ENCODE measurements at places on chromosomes 6 and 20. TPM values are rescaled to one million over a fixed set of nuclear protein-coding genes. Genes with fewer than 3 reads are reported as not detected.
A peak's percentile ranks its signal among the peaks of the same experiment; 100 is the strongest.

FRK gene
- 0.07 TPM for total RNA-seq

AVP gene
- not detected for total RNA-seq

SLC44A4 gene
- total RNA-seq = not detected

DNA sequence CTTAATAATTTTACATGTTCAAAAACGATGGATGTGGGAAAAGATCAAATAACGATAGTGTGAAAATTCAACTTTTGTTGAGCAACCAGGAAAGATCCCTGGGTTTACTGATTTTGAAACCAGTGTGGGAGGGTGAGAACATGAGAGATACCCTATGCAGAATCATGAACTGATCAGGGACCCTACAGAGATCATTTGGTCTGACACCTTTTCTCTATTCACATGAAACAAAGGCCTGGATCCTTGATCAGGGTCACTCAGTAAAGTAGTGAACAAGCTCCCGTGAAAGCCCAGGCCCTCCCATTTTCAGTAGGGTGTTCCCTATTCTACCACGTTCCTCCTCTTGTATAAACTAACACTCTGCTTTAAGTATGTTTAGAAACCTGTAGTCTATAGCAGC, 60.5 kb upstream of the DUSP22 start:
- no peak for DNase-seq

- DNase-seq = no peak
Observed at GRCh38 chr6:131572686-131573415, at the start of gene ARG1. Gene ARG1, plus strand, starts transcription at chr6:131573226. Its CDS starts 57 bp downstream, at chr6:131573283.

DNA sequence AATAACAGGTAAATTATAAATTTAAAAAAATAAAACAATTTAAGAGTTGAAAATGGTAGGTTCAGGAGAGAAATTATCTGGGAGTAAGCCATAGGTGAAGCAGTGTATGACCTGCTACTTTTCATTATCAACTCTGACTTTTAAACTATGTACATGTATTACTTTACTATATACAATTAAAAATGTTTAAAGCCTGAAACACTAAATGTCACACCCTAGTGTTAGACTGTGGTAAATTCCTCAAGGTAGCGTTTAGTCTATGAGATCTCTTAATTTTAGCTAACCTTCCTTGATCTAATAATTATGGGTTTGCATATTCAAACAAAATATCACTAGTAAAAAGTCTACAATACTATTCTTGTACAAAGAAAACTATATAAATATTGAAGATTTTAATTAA, 22.3 kb upstream of the TBC1D32 start:
- no peak for DNase-seq

DNA sequence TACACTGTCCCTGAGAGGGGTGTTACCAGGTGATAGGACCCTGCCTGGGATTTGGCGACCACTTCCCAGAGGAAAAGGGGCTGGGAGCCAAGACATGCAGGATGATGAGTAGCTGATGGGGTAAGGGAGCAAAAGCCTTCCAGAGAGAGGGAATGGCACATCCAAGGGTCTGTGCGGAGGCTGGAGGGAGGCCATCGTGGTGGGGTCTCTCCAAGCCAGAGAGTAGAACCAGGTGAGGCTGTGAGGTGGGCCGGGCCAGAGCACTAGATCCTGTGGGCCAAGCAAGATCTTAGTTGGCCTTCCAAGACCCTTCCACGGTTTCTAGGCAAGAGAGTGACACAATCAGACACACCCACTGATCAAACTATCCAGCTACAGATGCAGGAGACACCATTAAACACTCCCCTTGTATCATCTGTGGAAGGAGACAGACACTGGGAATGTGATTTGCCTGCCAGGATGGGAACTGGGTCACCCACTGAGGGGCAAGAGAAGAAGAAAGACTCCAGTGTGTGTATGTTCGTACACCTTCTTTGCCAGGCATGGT, 128.9 kb downstream of the BANF2 start:
- DNase-seq = no peak

DNA sequence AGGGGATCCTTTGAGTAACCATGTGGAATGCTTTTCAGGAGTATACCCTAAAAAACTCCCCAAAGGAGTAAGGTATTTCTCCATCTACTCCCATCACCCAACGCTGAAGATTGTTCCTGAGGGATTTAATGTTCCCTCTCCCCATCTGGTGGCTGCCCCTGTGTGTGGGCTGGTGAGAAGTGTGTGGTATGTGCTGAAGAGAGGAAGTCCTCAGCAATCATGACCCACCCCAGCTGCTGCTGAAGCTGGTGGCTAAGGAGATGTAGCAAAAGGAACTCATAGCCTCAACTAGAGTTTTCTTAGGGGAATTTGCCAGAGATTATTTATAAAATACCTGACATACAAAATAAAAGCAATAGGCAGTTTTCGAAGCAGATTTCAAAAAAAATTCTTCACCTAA, 114.3 kb upstream of the JAG1 start:
- no peak for DNase-seq

DNA sequence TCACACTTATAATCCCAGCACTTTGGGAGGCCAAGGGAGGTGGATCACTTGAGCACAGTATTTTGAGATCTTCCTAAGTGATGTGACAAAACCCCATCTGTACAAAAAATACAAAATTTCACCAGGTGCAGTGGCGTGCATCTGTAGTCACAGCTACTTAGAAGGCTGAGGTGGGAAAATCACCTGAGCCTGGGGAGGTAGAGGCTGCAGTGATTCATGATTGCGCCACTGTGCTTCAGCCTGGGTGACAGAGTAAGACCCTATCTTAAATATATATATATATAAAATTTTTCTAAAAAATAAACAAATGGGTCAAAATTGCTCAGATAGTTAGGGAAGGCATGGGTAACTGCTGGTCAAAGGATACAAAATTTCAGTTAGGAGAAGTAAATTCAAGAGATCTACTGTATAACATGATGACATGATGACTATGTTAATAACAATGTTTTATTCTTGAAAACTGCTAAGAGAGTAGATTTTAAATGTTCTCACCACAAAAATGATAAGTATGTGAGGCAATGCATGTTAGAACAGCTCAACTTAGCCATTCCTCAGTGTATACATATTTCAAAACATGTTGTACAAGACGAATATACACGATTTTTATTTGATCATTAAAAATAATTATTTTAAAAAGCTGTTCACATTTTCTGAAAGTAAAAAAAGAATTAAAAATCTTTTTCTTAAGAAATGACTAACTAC, 24.4 kb downstream of the TBC1D32 start:
- no peak for DNase-seq

DNA sequence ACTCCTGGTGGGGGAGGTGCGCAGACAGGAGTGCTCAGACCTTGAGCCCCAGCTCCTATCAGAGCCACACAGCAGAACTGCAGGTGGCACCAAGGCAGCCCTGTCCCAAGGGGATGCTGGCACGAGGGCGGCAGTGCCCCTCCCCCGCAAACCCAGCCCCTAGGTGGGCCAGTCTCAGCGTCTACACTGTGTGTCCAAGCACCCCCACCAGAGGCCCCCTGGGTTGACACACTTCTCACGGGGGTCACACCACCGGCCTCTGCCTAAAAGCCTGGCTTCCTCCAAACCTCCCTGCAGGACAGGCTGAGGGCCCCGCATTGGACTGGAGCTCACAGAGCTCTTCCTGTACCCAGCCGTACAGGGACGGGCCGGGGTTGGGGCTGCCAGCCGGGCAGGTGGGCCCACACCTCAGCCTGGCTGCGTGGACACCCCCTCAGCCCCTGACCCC, 8.1 kb downstream of the SLC2A4RG start:
- DNase-seq = no peak

- no peak for DNase-seq
Observed at GRCh38 chr6:37524025-37524969, 24.6 kb upstream of the CCDC167 start.

DNA sequence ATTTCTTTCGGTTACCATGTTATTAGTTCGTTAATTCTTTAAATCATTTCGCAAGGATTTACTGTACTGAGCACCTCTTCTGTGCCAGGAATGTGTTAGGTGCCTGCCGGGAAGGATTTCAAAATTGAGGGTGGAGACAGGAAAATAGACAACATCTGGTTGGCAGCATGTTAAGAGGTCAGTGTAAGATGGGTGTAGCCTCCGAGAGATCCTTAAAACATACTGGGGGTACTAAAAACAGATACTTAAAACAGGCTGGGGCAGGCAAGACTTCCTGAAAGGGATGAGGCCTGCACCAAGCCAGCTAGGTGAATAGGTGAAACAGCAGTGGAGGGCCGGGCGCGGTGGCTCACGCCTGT, 178.0 kb upstream of the SGK1 start:
- DNase-seq = no peak

GRCh38 chr20:25270829-25271251, 23.0 kb downstream of the PYGB start:
- no peak for DNase-seq

DNA sequence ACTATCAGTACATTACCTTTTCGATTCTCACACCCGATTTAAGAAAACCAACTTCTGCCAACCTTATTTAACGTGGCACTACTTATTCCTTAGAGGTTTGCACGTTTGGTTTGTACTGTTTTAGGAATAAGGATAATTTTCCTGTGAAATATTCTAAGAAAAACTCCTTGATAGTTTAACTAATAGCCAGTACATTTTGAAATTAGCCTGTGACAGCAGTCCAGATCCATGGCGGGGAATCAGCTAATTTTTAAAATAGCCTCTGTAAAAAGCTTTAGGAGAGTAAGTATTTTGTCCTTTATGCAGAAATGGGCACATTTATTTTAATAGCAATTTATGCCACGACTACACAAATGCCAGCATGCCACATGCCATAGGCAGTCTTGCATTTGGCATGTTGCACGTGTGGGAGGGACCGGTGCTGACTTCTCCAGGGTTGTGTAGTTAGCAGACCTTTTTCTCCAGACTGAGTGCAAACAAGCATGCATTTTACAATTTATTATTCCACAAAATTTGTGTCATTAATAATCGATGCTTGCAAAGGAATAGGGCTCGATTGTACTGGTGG, 6.2 kb downstream of the FOXC1 start:
- DNase-seq = no peak

- no peak for DNase-seq
Observed at GRCh38 chr6:64486578-64487351, 851.2 kb downstream of the PHF3 start.

GRCh38 chr6:79152269-79152737, 74.2 kb upstream of the PHIP start:
- DNase-seq = no peak

- no peak for DNase-seq
Observed at GRCh38 chr6:41557335-41557734, 11.2 kb downstream of the FOXP4 start.

GRCh38 chr6:154301839-154302752, 54.5 kb downstream of the IPCEF1 start:
- peak; percentile 63 for DNase-seq

DNA sequence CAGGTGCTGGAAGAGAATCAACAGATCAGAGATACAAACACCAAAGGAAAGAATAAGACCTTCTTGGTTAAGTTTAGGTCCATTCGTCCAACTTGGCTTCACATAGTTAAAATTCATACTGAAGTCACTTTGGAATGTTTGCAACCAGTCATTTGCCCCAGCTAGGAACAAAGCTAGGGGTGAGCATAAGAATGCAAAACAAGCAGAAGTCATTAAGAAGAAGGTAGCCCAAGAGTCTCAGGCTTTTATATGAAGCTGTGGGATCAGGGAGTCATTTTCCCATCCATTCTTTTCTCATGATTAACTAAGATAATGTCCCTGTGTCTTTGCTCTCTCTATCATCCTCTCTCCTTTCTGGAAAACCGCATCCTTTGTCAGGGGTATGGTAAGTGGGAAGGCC, 51.5 kb upstream of the TMEM170B start:
- DNase-seq = no peak

GRCh38 chr6:149012040-149012545, 265.3 kb downstream of the UST start:
- DNase-seq = no peak

- DNase-seq = no peak
Observed at GRCh38 chr20:37426106-37426505, 80.2 kb downstream of the SRC start.

DNA sequence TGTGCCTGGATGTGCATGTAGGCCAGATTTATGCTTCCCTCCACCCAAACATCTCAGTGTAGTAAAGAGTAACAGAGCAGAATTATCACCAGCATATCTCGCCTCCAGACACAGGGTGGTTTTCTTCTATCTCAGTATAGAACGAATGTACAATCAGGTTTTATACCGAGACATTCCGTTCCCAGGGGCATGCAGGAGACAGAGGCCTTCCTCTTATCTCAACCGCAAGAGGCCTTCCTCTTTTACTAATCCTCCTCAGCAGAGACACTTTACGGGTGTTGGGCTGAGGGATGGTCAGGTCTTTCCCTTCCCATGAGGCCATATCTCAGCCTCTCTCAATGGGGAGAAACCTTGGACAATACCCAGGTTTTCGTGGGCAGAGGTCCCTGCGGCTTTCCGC, 36.4 kb upstream of the MC3R start:
- no peak for DNase-seq

DNA sequence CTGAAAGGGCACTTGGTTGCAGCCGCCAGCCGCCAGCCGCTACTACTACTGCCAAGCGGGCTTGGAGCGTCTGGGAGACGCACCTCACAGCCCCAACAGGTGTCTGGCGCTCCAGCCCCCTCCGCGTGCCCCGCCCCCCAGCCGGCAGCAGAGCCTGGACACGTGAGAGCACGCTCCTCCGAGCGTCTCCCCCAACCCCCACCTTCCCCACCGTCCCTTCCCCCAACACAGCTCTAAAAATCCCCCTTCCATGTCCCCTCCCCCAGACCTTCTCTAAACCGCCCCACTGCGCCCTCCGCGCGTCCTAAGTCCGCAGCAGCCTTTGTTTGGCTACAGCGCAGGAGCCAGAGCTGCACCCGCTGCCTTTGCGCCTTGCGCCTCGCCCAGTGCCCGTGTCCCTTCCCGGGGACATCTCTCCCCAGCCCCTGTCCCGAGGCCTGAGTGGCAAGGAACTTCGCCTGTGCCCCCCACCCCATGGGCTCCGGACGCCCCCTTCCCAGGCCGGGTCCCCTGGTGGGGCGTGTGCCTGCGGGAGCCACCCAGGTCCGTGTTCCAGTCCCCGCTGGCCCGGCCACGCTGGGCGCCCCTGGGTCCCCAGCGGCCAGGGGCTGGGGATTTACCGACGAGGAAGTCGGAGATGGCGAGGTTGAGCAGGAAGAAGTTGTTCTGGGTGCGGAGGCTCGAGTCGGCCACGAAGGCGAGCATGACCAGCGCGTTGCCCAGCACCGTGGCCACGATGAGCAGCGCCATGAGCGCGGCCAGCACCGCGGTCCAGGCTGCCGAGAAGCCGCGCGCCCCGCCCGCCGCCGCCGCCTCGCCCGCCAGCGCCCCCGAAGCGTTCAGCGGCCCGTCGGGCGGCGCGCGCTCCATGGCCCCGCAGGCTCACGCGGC, 732 bp downstream of the HRH3 start:
- no peak for DNase-seq
